ENCODE measurements at places on chromosomes 6 and 20. TPM values are rescaled to one million over a fixed set of nuclear protein-coding genes. Genes with fewer than 3 reads are reported as not detected.

Gene C6orf15
- not detected for total RNA-seq

Gene CLPSL2
- total RNA-seq = not detected

Gene GSTA5
- total RNA-seq = not detected

Gene C20orf141
- total RNA-seq = not detected

Gene SCAND1
- total RNA-seq = 82.1 TPM

Gene KHDRBS2
- total RNA-seq = 7.0 TPM

Gene TRIM10
- total RNA-seq = not detected

Gene UCKL1
- total RNA-seq = 39.3 TPM

Gene CST1
- total RNA-seq = not detected

Gene ARMH2
- not detected for total RNA-seq

Gene TNFRSF6B
- total RNA-seq = not detected

Gene CD83
- 7.1 TPM for total RNA-seq

Gene COL9A3
- total RNA-seq = 4.6 TPM

Gene HLA-DMB
- 0.59 TPM for total RNA-seq

Gene NCR2
- not detected for total RNA-seq

Gene NOTCH4
- 6.3 TPM for total RNA-seq

Gene SEL1L2
- total RNA-seq = not detected

Gene SNAI1
- total RNA-seq = 12.9 TPM

Gene OPRL1
- total RNA-seq = 0.96 TPM

Gene BAG2
- 3.3 TPM for total RNA-seq

Gene FBXO5
- total RNA-seq = 56.3 TPM

Gene WFDC2
- total RNA-seq = 7.4 TPM

Gene TOP1
- 110 TPM for total RNA-seq

Gene PCMTD2
- total RNA-seq = 65.4 TPM

Gene LCA5
- 4.7 TPM for total RNA-seq

Gene HLA-DRB1
- total RNA-seq = 0.84 TPM

Gene TREM1
- not detected for total RNA-seq

Gene MCHR2
- total RNA-seq = not detected

Gene MAP1LC3A
- 17.5 TPM for total RNA-seq

Gene GSTA3
- total RNA-seq = not detected

Gene KCNK17
- total RNA-seq = 1.2 TPM

Gene KIZ
- total RNA-seq = 11.0 TPM

Gene DNMT3B
- 58.0 TPM for total RNA-seq

Gene CST5
- not detected for total RNA-seq

Gene TOX2
- total RNA-seq = 3.3 TPM

Gene PCNA
- total RNA-seq = 314 TPM

Gene OLIG3
- total RNA-seq = 0.14 TPM

Gene PROKR2
- total RNA-seq = not detected

Gene RIMS4
- 4.1 TPM for total RNA-seq
